Skin of body (tissue), 3 donors: ENCODE measurements at places on chromosomes 6 and 20. TPM values are rescaled to one million over a fixed set of nuclear protein-coding genes. Genes with fewer than 3 reads are reported as not detected.

Gene ADGB
- total RNA-seq = 0.10 TPM

Gene PEX6
- 13.1 TPM for total RNA-seq

Gene CD93
- 53.8 TPM for total RNA-seq

Gene CST1
- total RNA-seq = not detected

Gene LY6G6D
- 10.3 TPM for total RNA-seq

Gene SMLR1
- total RNA-seq = not detected

Gene PRICKLE4
- total RNA-seq = 2.4 TPM
